ENCODE measurements at places on chromosomes 13 and 19. TPM values are rescaled to one million over a fixed set of nuclear protein-coding genes. Genes with fewer than 3 reads are reported as not detected.
A peak's percentile ranks its signal among the peaks of the same experiment; 100 is the strongest.

GRCh38 chr13:99830931-99831330 is 140.6 kb downstream of the ZIC5 start:
- no peak for DNase-seq

Gene PRR36
- 1.6 TPM for total RNA-seq

DNA sequence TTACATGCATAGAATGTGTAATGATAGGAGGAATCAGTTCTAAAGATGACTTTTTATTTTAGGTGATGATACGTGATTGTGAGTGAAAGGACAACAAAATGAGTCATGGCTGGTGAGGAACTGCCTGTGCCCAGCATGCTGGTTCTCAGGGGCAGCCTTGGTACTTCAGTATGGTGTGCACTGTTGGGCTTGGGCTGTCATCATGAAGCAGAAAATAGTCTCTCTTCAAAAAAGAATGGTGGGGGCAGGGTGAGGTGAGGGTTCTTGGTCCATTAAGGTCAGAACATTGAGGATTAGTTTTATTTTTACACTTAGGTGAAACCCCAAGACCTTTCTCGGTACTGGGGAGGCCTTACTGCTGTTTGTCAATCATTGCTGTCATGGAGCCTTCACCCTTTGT is 309.5 kb downstream of the MTUS2 start:
- no peak for DNase-seq

DNA sequence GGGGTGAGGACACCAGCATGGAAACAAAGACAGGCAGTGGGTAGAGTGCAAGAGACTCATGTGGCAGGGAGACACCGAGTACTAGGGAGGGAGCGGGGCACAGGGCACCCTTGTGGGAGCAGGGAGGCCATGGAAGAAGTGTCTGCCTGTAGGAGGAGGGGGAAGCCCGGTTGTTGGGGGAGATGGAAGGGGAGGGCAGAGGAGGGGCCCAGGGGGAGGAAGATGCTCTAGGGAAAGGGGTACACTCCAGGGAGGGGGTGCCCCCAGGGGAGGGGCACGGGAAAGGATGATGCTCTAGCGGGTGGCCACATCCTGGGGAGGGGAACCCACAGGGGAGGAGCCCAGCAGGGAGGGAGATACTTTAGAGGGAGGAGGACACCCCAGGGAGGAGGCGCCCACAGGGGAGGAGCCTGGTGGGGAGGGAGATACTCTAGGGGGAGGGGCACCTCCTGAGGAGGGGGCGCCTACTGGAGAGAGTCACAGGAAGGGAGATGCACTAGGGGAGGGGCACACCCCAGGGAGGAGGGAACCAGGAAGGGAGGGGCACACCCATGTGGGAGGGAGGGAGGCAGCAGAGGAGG is 24.9 kb downstream of the CPAMD8 start:
- no peak for DNase-seq

Gene ZNF229
- not detected for total RNA-seq

Gene NLRP9
- not detected for total RNA-seq

DNA sequence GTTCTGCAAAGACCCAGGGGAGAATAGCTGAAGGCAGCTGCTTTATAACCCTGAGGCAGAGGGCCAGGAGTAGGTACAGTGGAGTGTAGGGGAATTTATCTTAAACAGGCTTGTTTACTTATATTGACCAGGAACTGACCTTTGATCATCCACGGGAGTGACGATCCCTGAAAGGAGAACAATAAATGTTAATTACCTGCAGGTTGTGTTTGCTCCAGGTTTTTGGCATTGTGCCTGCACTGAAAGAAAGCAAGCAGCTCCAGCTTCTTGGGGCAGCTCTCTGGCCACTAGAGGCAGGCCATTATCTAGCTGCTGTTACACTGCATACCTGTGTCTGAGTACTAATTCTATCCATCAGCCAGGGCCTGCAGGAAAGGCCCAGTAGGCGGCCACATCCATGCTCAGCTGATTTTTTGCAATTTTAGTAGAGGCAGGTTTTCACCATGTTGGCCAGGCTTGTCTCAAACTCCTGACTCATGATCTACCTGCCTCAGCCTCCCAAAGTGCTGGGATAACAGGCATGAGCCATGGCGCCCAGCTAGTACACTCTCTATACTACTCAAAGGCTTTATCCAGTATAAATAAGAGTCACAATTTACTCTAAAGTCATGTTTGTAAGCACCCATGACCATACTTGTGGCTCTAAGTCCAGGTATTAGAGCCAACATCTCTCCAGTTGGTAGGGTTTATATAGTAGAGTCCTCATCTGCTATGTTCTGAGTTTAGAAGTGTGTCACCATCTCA is 8.5 kb upstream of the ZNF91 start:
- peak; percentile 38 for DNase-seq

Gene PSG5
- total RNA-seq: not detected

- DNase-seq: no peak
Observed at GRCh38 chr13:33281951-33282595, 3.5 kb downstream of the STARD13 start.

DNA sequence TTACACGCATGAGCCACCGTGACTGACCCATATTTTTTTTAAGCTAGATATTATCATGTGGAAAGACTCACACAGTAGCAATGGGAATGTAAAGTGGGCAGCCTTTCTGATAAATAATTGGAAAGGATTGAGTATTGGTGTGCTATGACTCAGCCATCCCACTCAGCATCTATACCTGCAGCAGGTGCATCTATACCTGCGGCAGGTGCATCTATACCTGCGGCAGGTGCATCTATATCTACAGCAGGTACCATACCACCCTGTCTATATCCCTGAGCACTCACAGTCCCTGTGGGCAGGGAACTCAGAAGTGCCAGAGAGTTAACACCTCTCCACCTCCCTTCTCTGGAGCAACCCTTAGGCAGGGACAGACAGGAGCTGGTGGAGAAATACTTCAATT is 5.2 kb upstream of the LRRC8E start:
- DNase-seq: no peak

DNA sequence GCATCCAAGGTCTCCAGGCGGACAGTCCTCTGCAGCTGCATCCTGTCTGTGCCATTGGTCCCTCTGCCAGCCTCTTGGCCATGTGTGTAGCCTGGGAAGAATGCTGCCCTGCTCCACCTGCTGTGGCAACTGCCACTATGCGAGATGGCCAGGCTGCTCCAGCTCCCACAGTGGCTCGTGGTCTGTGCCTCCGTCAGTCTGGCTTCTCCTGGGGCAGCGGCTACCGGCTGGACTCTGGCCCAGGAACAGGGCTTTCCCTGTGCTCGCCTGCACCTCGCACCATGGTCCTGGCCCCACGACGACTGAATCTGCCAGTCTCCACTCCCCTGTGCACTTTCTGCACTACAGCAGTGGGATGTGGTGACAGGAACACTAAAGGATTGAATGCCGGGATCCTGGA is 26.7 kb upstream of the FFAR2 start:
- DNase-seq: no peak

- DNase-seq: no peak
Observed at GRCh38 chr13:113854238-113855011, 9.5 kb downstream of the GAS6 start.

GRCh38 chr19:7415163-7415856 is 66.6 kb downstream of the ARHGEF18 start:
- peak; percentile 38 for DNase-seq

Gene ZNF221
- 0.68 TPM for total RNA-seq

Gene TMEM255B
- total RNA-seq: 1.6 TPM

- DNase-seq: no peak
Observed at GRCh38 chr19:4609878-4610511, 29.3 kb upstream of the TNFAIP8L1 start.

DNA sequence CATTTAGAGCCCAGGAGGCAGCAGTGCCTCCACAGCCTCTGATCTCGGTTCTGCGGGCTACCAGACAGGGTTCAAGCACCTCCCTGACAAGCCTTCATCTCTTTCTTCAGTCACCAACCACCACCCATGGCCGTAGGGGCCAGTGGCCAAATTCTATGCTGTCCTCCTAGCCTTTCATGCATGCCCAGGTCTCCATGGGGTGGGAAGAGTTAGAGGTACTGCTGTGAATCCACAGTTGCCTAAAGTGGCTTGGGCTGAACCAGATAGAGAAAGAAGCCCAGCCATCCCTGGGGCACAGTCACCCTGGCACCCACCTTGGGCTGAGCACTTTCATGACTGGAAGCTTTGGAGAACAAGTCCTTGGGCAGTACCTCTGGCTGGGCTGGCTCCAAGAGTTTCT is 97.4 kb downstream of the ZDHHC20 start:
- DNase-seq: no peak

- no peak for DNase-seq
Observed at GRCh38 chr19:1401138-1401888, at the start of gene GAMT. GAMT (minus strand) TSS chr19:1401542; CDS start chr19:1401476, 66 bp downstream.

Gene TTYH1
- total RNA-seq: not detected

GRCh38 chr13:26964278-26965250 is 204.0 kb upstream of the GPR12 start:
- DNase-seq: peak; percentile 65

- no peak for DNase-seq
Observed at GRCh38 chr19:1097810-1098176, 2.6 kb upstream of the POLR2E start.

DNA sequence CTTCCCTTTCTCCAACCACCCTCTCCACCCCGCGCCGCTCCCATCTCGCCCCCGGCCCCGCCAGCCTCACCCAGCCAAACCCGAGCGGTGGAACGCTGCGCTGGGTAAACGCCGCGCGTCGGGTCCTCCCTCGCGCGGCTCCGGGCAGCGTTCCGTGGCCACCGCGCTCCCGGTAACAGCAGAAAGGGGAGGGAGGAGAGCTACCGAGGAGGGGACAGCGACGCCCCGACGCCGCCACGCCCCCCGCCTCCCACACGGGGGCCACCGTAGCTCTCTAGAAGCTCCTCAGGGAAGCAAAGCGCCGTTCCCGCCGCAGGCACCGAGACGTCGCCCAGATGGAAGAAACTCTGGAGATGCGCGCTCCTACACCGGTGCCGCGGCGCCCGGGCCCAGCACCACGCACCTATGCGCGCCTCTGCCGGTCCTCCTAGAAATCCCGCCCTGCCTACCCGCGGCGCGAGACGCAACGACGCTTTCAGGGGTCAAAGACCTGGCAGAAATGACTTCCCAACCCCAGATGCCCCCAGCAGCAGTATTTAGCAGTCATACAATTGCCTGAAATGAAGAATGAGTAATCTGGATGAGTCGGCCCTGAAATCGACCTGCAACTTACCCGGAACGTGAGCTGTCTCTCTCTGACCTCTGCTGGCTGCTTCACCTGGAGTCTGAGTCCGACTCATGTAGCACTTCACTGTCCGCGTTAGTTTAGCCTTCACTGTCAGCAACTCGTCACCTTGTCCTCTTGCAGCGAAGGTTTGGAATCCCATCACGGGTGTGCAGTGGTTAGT is at the start of gene RUBCNL:
TSS of gene RUBCNL (minus strand) at position 189 of the 788 bp plus-strand sequence. CDS start 14,777 bp downstream, outside the sequence.
- DNase-seq: no peak

Gene SPRY2
- 15.0 TPM for total RNA-seq

Gene UQCR11
- 155 TPM for total RNA-seq

DNA sequence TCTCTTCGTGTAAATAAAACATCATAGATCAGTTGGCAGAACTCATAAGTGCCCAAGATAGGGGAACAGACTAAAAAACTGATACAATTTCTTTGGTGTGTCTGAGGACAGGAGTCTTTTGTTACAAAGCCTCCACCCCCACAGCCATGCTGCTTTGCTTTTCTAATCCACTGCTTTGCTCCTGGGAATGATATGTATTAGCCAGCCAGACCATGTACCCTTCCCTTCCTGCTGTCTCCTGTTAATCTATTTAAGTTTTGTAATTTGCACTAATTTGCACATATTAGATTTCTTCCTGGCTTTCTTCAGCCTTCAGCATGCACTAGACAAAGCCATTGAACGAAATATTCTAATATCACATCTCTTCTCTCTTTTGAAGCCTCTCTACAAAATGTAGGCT is 130.5 kb downstream of the MAB21L1 start:
- no peak for DNase-seq

Gene NANOS3
- total RNA-seq: not detected

- no peak for DNase-seq
Observed at GRCh38 chr19:18219911-18220631, 6.2 kb downstream of the PDE4C start.
